ENCODE measurements at places on chromosomes 2 and 18. TPM values are rescaled to one million over a fixed set of nuclear protein-coding genes. Genes with fewer than 3 reads are reported as not detected.

The YIPF4 gene
- 36.4 TPM for total RNA-seq

- H3K27me3 ChIP-seq, result no peaks in the 10 kb centered on the region
- H3K4me1 ChIP-seq, result peaks cover 2% of the 10 kb centered on the region
- no peak overlapping the region for H3K4me3 ChIP-seq
- no peaks in the 10 kb centered on the region for H3K36me3 ChIP-seq
- peak; percentile 10 for DNase-seq
- no peak overlapping the region for H3K27ac ChIP-seq
Observed at GRCh38 chr2:49224426-49225010, 70.2 kb upstream of the FSHR start.

The SLC4A5 gene
- 2.2 TPM for total RNA-seq

The SPC25 gene
- 5.3 TPM for total RNA-seq

GRCh38 chr2:109644571-109645275 lies 30.6 kb downstream of the SOWAHC start:
- peak; percentile 25 for DNase-seq
- peak overlapping the region; percentile 65 for H3K27ac ChIP-seq
- peaks cover 12% of the 10 kb centered on the region for H3K4me1 ChIP-seq

DNA sequence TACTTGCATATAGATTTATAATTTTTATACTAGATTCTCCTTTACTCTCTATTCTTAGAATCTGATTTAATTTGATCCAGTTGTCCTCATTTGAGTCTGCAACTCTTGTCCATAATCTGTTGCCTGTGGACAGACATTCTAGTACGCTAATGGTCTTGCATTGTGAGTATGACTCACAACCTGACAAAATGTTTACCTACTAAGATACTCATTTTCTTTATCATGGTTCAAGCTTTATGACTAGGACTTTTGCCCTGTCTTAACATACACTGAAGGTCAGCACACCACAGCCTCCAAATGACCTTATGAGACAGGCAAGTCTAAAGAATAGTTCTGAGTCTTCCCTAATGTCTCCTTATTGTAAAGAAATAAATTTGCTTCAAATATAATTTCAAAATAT lies 142.3 kb upstream of the CDH7 start:
- no peaks in the 10 kb centered on the region for H3K4me1 ChIP-seq
- no peak overlapping the region for H3K27ac ChIP-seq
- no peak overlapping the region for H3K4me3 ChIP-seq

Measured in muscle of leg (tissue), 16 donors.